T-cell (primary cell): ENCODE measurements at places on chromosomes 5 and 9.

GRCh38 chr5:142296914-142297417 is 27.9 kb downstream of the SPRY4 start:
- no peak for DNase-seq

DNA sequence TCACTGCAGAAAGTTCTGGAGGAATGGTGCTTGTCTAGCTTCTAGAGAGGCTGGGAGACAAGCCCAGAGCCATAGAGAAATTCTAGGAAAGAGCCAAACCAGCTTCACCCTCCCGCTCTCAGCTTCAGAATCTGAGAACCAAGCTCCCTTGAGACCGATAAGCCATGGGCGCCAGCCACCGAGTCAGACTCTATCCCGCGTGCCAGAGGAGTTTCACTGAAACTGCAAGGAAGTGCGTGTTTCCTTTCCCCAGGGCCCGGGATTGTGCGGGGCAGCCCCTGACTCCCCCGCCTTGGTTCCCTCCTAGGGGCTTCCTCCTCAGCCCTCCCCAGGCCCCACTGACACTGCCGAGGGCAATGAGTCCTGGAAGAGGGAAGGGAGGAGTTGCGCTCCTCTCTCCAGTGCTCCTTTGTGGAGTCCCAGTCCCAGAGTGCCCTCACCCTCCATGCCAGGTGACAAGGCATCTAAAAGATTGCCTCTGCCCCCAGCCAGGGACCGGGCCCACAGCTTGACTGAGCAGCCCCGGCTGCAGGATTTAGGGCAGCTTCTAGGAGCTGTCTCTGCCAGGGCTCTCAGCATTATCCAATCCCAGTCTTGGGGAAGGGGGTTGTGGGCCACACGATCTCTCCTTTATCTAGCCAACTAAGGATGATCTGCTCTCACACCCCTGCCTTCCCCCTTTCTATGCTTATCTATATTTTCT is 18.4 kb upstream of the TCF7 start:
- DNase-seq = no peak

DNA sequence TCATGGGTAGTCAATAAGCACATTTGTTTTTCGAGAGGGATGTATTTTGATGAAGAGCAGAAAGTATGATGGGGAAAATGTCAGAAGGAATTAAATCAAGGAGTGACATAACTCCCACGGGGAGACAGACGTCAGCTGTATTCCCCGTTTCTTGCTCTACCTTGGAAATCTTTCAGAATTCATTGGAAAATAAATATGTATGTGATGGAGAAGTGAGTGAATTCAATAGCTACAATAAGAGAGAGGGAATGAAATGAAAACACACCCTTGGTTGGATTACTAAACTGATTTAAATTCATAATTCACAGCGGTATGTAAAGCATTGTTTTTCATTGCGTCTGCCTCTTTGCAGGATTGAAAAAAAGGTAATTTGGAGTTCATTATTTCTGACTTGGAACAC is 209.7 kb upstream of the KLF4 start:
- DNase-seq = no peak

- DNase-seq = no peak
Measured at GRCh38 chr9:86481466-86481865, 127.3 kb upstream of the TUT7 start.

- no peak for DNase-seq
Measured at GRCh38 chr5:36777105-36777757, 99.3 kb upstream of the NIPBL start.

DNA sequence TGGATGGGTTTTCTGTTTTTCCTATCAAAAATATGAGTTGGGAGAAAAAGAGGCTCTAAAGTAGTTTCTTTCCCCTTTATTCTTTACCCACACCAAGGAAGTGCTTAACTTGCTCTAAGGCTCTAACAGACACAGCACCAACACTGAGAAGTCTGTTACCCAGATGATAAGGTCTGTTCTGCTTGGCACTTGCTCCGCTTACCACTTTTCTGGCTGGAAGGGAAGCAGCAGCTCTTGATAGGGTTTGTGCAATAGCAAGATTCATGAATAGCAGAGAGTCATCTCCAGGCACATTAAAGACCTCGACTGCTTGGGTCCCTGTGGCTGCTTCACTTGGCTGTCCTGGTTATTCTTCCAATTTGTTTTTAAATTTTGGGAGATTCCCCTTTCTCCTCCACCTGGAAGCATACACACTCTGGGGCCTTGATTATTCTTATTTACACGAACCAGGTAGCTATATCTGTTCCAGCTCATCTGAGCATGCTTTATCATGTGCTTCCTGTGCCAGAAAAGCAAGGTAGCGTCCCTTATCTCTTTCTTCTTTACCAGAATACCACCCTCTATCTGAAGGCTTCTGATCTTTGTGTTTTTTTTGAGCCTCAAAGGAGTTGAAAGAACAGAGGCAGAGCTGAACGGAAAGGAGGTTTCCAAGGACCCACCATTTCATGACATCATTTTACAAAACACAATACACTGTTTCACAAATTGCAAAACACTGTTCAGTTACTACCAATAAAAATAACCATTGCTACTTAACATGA is 24.8 kb downstream of the PPP3R2 start:
- no peak for DNase-seq

DNA sequence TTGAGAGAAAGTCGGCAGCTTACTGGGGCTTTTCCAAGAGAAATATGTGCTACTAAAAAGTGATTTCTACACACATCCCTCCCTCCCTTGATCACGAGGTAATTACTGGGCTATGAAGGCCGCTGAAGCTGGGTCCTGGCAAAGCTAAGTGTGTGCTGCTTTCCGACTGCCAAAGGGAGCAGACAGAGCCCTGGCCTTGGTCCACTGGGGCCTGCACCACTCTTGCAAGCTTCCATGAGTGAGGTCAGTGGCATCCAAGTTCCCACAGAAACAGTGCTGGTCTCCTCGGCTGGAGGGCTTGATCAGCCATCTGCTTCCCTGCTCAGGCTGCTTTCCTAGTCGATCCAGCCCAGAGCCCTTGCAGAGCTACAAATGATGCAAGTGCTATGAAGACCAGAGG is 154.8 kb upstream of the LHFPL2 start:
- DNase-seq = no peak

- no peak for DNase-seq
Measured at GRCh38 chr5:161273410-161273809, 273.1 kb downstream of the GABRB2 start.

DNA sequence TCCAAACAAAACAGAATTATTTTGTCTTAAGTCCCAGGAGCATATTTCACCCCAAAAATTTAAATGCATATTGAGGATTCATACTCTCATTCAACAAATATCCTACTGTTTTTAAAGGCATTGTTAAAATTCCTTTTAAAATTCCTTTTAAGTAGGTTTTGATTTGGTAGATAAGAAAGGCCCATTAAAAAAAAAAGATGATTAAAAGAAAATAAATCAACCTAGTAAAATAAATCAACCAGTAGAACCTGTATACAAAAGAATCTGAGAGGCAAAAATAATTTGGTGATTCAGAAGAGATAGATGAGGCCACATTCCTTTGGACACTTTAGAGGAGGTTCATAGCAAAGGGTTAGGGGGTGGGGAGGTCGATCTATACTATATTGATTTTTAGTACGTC is 585.3 kb upstream of the TLE4 start:
- no peak for DNase-seq

- DNase-seq = no peak
Measured at GRCh38 chr5:158354958-158355357, 496.0 kb upstream of the CLINT1 start.

GRCh38 chr5:95728494-95729114 is 2.5 kb upstream of the RHOBTB3 start:
- no peak for DNase-seq
